ENCODE measurements at places on chromosomes 7 and 10. TPM values are rescaled to one million over a fixed set of nuclear protein-coding genes. Genes with fewer than 3 reads are reported as not detected.

DNA sequence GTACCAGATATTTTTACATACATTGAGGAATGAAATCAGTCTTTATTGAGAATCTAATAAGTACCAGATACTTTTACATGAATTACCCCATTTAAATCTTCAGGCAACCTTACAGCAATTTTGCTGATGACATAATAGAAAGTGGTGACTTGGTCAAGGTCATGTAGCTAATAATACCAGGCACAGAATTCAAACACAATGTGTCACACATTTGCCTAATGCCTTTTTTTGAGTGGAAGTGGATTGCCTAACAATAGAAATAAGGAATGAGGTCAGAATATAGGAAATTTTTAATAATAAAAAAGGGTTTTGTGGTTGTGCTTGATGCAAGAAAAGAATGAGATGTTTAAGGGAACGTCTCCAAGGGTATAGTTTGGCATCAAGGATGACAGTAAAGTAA lies 466.6 kb upstream of the IGFBP3 start:
- no peak for DNase-seq

DNA sequence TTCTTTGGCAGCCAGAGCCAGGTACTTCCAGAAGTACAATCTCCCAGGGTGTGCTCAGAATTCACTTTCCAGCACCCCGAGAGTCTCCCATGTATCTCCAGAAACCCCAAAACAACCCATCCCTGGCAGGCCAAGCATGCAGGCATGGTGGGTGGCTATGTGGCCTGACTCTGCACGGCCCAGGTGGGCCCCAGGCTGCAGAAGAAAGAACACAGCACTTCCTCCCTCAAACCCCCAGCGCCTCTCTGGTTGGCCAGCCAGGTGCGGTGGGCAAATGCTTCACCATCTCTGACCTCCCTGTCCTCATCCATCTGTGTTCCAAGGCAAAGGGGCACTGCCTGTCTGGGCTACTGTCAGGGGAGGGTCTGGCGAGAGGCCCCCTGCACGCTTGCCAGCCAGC lies 100.3 kb downstream of the MKI67 start:
- DNase-seq, result no peak

DNA sequence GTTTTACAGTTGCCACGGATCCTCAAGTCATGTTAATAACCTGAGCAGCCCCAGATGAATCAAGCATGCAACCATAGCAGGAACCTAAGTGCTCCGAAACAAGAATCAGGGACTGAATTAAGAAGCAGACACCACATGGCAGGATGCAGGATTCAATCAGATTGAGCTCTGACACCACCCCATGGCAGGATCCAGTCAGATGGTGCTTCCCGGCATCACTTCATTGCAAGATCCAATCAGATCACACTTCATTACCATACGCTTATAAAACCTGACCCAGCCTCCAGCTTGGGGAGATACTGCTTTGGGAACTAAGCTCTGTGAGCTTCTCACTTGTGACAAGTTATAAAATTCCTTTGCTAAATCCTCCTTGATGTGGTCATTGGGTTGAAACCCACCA lies 55.3 kb downstream of the ABCB4 start:
- DNase-seq, result no peak

GRCh38 chr7:44216521-44217222 lies 15.9 kb downstream of the YKT6 start:
- DNase-seq, result no peak

DNA sequence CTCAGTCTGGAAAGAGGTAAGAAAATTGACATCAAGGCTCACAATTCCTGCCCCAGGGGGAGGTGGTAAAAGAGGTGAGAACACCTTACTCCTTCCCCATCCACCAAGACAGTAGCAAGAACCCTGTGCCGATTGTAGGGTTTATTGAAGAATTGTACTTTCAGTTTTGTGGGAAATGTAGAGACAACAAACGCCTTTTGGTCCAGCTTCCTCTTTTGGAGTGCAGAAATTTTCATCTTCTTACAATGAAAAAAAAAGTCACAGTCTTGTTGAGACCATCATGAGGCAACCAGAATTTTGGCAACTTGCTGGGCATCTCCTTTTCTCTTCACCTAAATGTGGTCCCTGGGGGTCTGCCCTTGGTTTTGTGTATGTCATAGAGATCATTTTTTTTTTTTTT lies 217.7 kb downstream of the TMEM178B start:
- peak; percentile 4 for DNase-seq

GRCh38 chr10:102643336-102644065 lies 778 bp upstream of the TRIM8 start:
- peak; percentile 78 for DNase-seq

The TMEM248 gene
- 120 TPM for total RNA-seq

The UCN3 gene
- not detected for total RNA-seq

The PON3 gene
- not detected for total RNA-seq
